ENCODE measurements at places on chromosomes 2 and 18.

DNA sequence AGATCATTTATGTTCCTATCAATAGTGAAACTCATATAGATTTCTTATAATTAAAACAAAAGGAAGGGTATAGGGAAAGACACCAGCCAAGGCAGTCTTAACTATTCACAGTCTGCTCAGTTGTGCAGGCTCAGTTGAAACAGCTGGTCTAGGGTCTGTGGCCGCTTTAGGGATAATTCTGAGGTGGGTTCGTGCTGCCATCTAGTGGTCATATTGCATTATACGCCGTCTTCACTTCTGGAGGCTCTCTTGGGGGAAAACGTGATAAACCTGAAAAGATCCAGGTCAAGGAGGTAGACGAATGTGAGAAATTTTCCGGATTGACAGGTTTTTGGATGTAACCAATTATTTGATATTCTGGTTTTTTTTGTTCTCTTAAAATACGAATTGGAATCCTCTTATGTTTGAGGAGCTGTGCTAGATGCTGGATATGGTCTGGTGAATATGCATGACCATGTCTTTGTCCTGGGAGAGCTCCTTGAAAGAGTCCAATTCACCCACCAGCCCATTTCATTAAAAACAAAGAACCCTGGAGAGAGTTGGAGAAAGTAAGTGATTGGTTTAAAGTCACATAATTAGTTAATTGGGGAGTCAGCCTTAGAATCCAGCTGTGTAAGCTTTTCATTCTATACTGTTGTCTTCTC, 492.4 kb downstream of the PLCL1 start:
- DNase-seq: no peak

DNA sequence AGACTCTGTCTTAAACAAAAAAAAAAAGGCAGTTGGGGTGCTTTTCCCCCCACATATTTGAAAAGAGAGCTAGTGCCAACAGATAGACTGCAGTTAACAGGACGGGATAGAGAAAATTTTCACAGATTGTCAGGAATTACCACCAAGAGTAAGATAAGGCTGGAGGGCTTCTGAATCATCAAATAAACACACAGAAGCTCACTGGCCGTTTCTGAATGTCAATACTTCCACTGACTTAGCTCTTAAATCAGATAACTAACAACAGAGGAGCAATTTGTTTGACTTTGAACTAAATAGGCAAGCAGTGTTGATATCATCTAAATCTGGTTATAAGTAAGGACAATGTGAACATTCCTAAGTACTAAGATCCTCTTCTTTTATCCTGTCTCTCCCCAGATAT, 34.7 kb downstream of the PIEZO2 start:
- no peak for DNase-seq

GRCh38 chr2:192357217-192357616, 162.5 kb upstream of the TMEFF2 start:
- no peak for DNase-seq

DNA sequence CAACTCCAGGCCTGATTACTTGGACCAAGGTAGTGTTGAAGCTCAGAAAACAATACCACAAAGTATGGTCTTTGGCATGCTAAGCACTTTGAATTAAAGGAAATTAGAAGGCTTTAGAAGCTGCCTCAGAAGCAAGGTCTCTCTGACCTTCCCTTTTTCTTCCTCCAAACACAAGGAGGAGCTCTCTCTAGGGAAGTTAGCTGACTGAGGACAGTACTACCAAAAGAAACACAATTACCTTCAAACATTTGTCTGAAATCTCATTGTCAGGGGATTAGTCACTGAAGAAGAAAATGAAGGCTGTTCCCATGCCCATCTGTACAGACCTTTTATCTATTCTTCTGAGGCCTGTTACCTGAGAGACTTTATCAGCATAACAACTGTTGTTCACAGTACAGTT, 279.3 kb downstream of the CDH20 start:
- DNase-seq: no peak

GRCh38 chr2:28828382-28828781, 17.7 kb downstream of the SPDYA start:
- no peak for DNase-seq

GRCh38 chr2:1605102-1606045, 138.9 kb downstream of the PXDN start:
- DNase-seq: peak; percentile 27

- no peak for DNase-seq
Measured at GRCh38 chr18:1511619-1512311, 607.1 kb downstream of the ADCYAP1 start.

DNA sequence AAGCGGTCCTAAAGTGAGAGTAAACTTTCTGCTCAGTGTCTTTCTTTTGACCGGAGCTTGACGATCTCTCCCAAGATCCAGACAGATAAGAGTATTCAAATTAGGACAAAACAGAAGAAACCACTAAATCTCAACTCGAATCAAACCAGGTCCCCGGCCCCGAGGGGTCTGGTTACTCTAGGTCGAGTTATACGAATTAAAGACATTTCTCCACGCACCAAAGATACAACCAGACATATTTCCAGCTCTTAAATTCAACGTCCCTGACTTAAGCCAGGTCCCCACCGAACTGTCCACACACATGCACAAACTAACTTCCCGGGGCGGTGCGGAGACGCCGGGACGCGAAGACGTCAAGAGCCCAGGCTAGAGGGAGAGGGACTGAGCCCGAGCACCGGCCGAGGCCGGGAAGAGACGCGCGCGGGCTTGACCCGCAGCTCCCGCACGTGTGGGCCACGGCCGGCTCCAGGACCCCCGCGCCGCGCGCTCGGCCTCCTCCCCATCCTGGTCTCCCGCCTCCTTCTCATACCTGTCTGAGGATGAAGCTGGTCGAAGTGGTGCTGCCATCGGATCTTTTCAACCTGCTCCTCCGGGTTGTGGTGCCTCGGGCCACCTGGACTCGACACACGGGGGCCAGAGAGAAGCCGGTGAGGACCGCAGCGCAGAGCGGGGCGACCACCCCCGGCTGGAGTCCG, 896 bp downstream of the CACNB4 start:
- DNase-seq: peak; percentile 10

DNA sequence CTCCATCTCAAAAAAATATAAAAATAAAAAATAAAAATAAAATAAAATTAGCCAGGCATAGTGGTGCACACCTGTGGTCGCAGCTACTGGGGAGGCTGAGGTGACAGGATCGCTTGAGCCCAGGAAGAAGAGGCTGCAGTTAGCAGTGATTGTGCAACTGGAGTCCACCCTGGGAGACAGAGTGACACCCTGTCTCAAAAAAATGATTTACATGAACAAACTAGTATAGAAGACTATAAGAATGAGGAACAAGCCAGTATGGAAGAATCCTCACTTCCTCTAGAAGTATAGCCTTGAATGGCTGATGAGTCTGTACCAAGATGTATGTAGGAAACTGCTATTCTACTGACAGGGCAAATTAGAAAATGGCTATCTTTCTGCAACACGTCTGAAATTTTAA, 10.9 kb downstream of the YES1 start:
- no peak for DNase-seq

DNA sequence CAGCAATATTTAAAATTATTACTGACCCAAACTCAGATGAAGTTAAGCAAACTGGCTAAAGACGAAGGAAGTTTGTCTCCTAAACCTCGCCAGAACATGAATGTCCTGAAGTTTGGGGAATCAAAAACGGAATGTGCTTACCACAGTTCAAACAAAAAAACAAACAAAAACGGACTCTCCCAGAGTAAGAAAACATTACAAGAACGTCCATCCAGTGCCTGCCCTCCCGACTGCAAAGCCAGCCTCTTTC, 1.1 kb downstream of the KANSL1L start:
- peak; percentile 22 for DNase-seq

DNA sequence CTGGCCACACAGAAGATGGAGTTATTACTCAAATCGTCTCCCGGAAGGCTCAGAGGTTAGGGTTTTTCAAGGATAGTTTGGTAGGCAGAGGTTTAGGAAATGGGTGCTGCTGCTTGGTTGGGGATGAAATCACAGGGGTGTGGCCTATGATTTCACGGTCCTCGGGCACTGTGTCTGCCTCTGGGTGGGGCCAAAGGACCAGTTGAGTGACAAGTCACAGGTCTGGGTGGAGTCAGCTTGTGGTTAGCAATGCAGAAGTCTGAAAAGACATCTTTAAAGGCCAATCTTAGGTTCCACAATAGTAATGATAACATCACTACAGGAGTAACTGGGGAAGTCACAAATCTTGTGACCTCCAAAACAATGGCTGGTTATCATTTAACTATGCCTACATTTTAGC, 387.8 kb downstream of the ZNF521 start:
- no peak for DNase-seq

GRCh38 chr2:200222791-200223190, 83.7 kb upstream of the SPATS2L start:
- no peak for DNase-seq

- no peak for DNase-seq
Measured at GRCh38 chr2:11495844-11496681, 30.1 kb upstream of the E2F6 start.

- DNase-seq: no peak
Measured at GRCh38 chr18:24799720-24800119, 339.3 kb downstream of the HRH4 start.

DNA sequence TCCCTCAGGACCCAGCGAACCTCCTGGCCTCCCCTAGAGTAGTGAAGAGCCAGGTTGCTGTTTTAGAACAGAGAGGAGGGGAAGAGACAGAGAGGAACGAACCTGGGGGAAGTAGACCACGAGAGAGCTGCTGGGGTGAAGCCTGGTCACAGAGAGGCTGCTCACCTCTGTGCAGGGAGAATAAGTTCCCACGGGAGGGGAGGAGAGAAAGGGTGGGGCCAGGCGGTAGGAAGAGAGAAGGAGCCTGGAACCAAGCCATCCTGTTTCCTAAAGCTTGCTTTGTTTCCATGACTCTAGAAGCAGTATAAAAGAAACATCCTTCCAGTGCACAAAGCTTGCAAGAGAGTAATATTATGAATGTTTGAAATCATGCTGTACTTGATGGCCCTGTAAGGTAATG, 147.9 kb downstream of the MYT1L start:
- DNase-seq: no peak

- no peak for DNase-seq
Measured at GRCh38 chr2:240360645-240361475, 74.6 kb upstream of the GPC1 start.

DNA sequence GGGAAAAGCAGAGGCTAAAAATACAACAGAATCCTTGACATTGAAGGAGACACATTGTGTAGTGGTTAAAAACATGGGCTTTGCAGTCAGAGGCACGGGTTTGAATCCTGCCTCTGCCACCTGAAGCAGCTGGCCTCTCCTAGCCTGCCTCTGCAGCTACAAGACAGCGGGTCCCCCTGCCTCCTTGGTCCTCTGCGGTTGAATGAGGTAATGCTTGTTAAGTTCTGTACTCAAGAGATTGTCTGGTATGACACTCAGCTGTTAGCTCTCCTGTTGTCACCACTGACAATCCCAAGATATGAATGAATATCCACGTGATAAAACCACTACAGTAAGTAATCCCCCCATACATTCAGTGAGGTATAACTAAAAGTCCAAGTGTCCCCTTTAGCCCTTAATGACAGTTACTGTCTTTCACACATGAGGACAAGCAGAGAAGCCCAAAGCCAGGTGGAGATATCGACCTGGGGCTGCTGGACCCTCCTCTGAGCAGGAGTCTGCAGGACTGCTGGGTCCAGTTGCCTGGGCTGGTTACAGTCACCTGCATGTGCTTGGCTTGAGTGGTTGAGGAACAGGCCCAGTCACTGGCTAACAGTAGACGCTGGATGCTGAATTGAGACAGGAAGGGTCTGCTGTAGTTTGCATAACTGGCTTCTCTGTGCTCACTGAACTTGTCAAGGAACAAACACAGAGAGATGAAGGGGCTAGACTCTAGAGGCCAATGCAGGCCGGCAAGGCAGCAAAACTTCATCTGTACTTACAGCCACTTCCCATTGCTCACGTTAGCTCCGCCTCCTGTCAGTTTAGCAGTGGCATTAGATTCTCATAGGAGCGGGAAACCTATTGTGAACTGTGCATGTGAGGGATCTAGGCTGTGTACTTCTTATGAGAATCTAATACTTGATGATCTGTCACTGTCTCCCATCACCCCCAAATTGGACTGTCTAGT, 85.5 kb downstream of the TGFA start:
- no peak for DNase-seq

- DNase-seq: no peak
Measured at GRCh38 chr2:79621755-79622154, 108.9 kb downstream of the CTNNA2 start.

DNA sequence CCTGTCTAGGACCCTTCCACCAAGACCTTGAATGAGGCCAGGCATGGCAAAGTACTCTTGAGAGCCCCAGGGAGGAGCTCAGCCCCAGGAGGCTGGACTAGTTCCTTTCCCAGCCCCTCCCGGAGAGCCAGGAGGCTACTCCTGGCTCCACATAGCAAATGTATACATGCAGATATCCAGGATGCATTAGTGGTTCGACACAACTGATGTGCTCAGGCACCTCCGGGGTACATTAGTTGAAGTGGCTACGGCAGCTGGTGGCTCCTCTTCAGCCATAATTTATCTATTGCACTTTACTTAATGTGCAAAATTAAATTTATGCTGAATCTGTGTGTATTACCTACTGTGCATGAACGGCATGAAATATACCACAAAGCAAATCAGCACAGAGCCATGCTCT, 182.8 kb upstream of the MEIS1 start:
- DNase-seq: no peak

- no peak for DNase-seq
Measured at GRCh38 chr18:48831113-48831759, 119.5 kb downstream of the SMAD7 start.

Data from H54 (cell line).